ENCODE measurements at places on chromosomes 4 and X.

DNA sequence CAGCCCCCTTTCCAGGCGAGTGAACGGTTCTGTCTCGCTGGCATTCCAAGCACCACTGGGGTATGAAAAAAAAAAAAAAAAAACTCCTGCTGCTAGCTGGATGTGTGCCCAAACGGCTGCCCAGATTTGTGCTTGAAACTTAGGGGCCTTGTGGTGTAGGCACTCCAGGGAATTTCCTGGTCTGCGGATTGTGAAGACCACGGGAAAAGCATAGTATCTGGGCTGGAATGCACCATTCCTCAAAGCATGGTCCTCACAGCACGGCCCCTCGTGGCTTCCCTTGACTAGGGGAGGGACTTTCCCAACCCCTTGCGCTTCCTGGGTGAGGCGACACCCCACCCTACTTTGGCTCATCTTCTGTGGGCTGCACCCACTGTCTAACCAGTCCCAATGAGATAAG is 516.8 kb upstream of the FAM241A start:
- DNase-seq = no peak

- no peak for DNase-seq
Observed at GRCh38 chr4:39821951-39822350, 124.0 kb downstream of the UBE2K start.

- DNase-seq = no peak
Observed at GRCh38 chrX:134741746-134742145, 83.5 kb upstream of the PLAC1 start.

GRCh38 chr4:18014269-18014668 is 7.3 kb downstream of the LCORL start:
- no peak for DNase-seq

GRCh38 chr4:148881860-148882643 is 439.8 kb upstream of the NR3C2 start:
- DNase-seq = no peak

GRCh38 chr4:121541696-121542095 is 155.1 kb downstream of the ANXA5 start:
- DNase-seq = no peak

- no peak for DNase-seq
Observed at GRCh38 chr4:181938631-181939030, 304.6 kb upstream of the TENM3 start.

- DNase-seq = no peak
Observed at GRCh38 chr4:1869530-1870327, 1.5 kb upstream of the NSD2 start.

DNA sequence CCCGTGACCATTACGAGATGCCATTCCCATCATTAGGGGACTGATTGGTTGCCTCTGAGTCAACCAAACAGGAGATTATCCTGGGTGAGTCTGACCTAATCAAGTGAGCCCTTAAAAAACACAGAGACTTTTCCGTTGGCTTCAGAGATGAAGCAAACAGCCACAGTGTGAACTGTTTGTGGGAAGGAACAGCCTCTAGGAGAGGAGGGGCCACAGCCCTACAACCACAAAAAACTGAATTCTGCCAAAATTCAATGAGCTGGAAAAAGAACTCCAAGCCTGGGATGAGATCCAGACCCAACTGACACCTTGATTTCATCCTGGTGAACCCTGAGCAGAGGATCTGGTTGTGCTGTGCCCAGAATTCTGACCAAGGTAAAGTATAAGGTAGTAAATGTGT is 31.3 kb upstream of the TBL1X start:
- no peak for DNase-seq

- no peak for DNase-seq
Observed at GRCh38 chr4:118849867-118850487, 14.1 kb upstream of the SEC24D start.

- DNase-seq = no peak
Observed at GRCh38 chrX:129634541-129634940, 20.2 kb downstream of the APLN start.

Measured in NCI-H1436 (cell line).